ENCODE measurements at places on chromosomes 2 and 18.

GRCh38 chr2:128346291-128347170, 27.9 kb upstream of the HS6ST1 start:
- DNase-seq, result no peak

DNA sequence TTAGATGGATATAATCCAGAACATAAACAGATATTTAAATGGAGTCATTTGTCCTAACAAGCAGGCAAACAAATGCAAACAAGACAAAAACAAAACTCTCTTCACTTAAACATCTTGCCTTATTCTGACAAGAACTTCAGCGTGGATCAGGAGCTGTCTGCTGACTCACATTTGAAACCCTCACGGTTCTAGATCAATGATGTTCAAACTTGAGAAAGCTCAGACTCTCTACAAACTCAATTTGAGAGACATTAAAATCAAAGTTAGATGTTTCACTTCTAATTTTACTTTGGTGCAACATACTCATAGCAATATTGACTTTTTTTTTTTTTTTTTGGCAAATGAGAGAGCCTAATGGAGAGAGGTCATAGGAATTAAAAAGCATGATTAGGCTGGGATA, 362.8 kb upstream of the SLC14A2 start:
- DNase-seq, result no peak

DNA sequence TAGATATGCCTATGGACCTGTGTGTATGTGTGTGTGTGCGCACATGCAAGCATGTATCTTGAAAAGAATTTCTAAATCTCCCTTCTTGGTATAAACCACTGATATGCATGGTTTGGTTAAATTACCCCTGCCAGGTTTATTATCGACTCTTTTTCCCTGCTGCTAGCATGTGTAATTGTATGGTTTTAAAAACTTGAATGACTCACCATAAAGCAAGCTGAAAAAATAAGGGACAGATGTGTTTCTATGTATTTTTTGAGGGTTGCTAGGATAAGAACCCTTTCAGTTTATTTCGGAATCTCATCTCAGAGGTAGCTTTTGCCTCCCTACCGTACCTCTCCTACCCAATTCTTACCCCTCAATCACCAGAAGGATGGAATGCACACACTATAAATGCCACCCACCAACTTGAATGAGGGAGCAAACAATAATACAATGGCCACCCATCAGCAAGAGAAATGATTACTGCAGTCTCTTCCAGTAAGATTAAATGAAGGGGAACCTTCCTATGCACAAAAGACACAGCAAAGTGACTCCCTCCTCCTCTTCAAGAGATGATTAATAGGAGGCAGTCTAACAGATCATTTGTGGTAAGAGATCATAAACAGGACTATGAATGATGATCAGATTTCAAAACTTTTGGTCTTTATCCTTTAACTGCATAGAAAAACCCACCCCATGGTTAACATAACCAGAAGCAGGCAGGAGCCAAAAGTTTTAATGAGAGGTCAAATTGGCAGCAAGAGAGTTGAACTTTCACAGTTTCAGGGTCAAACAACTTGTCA, 357.2 kb downstream of the SATB2 start:
- DNase-seq, result no peak

DNA sequence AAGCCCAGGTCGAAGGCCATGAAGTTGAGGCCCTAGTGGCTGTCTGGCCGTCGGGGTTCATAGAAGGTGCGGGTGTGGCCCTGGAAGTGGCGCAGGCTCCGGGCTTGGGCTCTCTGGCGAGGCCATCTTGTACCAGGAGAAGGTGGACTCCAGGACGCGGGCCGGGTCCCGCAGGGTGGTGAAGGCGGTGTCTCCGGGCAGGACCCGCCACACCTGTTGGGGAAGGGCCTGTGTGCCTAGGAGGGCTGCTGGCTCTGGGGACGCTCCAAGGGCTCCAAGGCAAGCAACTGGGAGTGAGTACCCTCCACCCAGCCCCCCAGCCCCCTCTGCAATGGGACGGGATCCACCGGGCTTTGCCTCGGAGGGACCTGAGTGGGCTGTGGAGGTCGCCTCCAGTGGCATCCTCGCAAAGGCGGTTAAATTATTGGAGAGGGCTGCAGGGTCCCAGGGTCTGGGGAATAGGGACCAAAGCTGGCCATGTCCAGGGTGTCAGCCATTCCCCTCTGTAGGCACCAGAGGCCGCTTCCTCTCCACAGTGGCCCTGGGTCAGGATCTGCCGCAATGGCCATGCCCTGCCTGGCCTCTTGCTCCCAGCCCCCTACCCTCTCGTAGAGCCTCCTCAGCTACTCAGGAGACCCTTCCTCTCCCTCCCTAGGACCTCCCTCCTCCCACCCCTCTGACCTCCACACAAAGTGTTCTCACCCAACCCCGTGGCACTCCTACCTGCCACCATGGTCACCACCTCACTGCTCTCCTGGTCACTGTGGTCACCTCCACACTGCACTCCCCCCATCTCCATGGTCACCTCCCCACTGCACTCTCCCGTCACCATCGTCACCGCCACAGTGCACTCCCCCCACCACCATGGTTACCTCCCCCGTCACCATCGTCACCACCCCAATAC, 10.3 kb downstream of the AQP12A start:
- no peak for DNase-seq

- DNase-seq, result no peak
Measured at GRCh38 chr2:28702878-28703277, 48.8 kb upstream of the PPP1CB start.

- DNase-seq, result no peak
Measured at GRCh38 chr2:104385743-104386142, 468.2 kb upstream of the POU3F3 start.

GRCh38 chr2:234494361-234495250, 2.3 kb downstream of the ARL4C start:
- peak; percentile 51 for DNase-seq

DNA sequence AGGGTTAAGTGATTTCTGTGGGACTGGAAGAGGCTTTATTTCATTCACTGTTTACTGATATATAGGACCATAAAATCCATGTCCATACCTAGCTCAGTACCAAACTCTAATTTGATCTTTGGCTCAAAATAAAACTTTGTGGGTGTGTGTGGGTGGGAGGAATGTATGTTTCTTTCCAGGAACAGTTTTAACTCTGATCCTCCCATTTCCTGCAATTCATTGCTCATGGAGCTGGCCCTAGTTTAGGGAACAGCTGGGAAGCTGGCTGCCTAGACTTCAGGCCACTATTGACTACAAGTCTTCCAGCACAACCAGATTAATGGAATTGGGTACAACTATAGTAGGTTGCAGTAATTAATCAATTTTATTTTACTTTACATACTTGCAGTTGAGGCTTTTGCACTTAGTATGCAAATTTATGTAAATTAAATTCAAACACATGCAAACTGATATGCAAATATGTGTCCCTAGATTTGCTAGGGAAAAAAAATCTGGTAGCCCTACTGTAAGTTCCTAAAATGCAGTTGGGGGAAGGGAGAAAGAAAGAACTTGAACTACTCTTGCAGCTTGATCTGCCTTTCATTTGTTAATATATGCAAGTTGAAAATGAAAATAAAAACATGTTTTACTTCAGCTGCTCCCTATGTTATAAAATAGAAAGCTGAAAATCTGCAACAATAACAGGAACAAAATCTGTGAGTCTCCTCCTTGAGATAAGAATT, 1070.3 kb upstream of the CELF4 start:
- DNase-seq, result no peak

GRCh38 chr18:48119204-48119603, 188.7 kb upstream of the SMAD2 start:
- DNase-seq, result no peak

GRCh38 chr18:395456-396250, 104.8 kb downstream of the COLEC12 start:
- DNase-seq, result no peak

DNA sequence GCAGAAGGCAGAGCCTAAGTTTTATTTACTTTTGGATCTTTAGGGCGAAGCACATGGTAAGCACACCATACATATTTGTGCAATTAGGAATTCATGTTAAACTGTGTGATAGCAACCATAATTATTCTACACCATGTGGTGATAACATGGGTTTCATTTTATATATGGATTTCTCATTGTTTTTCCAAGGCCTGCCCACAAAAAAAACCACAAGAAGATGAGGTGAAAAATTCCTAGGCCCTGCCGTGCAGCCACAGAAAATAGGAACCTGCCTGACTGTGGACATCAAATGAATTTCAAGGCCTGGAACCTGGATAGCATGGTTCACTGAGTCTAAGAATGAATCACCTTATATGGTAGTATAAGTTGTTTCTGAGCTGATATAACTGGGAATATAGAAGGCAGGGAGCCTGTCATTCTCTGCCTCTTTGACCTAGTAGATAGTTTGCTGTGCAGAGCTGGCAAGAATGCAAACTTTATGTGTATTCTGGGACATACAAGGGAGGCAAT, 22.4 kb upstream of the SSB start:
- DNase-seq, result no peak

- DNase-seq, result no peak
Measured at GRCh38 chr2:186460465-186460864, 25.6 kb upstream of the ZC3H15 start.

DNA sequence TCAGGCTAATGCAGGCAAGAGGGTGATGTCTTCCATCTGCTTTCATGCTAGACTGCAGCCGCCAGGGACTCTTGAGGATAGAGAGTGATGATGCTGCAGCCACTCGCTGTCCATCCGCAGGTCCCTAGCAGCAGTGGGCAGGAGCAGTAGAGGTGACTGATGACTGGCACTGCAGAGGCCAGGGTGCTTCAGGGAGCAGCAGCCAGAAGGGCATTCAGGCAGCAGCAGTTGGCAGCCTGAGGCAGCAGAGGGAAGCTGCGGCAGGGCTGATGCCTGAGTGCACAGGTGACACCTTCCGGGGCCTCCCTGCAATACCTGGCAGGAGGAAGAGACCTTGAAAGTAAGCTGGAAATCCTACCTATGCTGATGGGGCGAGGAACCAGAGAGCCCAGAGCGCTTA, 214.2 kb downstream of the ICOS start:
- DNase-seq, result no peak

- DNase-seq, result peak; percentile 57
Measured at GRCh38 chr18:12656938-12657683, 796 bp downstream of the SPIRE1 start.

GRCh38 chr2:65267008-65267407, 39.4 kb downstream of the ACTR2 start:
- no peak for DNase-seq

DNA sequence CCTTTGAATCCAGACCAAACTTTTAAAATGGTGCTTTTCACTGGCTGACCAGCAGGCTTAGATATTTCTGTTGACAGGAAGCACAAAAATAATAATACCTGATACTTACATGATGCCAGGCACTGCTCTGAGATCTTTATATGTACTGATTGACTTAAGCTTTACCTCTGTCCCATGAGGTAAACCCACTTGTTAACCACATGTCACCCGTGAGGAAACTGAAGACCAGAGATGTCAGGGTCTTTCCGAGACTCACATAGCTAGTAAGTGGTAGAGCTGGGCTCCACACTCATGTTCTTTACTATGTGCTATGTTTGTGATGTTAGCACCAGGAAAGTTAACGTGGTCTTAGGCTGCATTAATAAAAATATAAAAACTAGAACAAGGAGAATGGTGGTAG, 297.7 kb downstream of the PLCL1 start:
- no peak for DNase-seq

DNA sequence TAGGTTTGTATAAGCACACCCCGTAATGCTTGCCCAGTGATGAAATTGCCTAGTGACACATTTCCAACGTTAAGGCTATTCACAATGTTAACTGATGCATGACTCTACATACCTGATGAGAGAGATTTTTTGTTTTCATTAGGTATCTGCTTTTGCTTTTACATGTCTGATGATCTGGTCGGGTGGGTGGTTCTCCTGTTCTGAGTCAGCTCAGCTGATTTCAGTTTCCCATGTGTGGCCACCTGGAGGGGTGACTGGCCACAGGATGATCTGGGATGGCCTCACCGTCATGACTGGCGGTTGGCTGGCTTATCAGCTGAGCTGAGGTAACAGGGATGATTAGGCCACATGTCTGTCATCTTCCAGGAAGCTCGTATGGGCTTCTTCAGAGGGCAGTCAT, 33.8 kb upstream of the ACYP2 start:
- DNase-seq, result no peak

DNA sequence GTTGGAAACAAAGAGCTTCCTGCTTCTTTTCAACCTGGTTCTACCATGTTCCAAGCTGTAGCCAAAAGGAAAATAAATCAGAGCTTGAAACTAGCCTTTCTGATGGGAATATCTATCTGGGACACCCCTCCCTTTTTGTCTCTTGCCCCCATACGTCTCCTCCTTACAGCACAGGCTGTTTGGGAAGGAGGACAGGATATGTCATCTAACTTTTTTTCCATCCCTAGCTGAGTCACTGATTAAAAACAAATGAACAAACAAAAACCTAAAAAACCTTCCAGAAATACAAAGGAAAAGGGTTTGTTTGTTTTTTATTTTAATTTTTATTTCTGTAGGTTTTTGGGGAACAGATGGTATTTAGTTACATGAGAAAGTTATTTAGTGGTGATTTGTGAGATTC, 151.6 kb downstream of the FAM210A start:
- DNase-seq, result no peak

DNA sequence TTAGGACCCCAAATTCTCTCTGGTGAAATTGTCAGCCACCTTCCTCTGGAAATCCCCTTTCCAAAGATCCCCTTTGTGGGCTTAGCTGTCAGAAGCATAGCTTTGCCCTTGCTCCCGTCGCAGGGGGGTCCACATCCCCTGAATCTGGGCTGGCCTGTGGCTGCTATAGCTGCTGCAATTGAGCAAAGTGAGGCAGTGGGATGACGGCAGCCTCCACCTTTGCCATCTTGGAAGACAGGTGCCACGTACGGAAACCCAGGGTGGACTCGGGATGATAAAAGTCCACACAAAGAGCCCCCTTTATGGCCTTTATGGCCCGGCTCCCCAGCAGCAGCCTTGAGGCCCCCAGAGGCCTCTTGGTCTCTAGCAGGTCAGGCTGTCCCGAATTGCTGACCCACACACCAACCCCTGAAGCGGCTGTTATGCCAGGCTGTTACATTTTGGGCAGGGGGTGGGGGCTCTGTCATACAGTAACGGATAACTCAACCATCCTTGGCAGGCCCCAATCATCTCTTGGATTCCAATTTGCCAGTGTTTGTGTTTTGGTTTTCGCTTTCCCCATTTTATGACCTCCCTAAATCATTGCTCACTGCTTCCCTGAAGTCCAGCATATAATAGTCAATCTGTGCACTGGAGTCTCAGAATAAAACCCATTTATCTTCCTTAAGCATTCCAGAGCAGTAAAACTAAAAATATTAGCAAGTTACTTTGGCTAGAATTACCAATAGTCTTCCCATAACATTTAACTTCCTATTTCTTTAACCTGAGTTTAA, 33.2 kb upstream of the ID2 start:
- no peak for DNase-seq

GRCh38 chr2:231987124-231987727, 25.7 kb downstream of the DIS3L2 start:
- DNase-seq, result no peak

- no peak for DNase-seq
Measured at GRCh38 chr2:128585706-128586105, 267.0 kb upstream of the HS6ST1 start.
